Posterior cingulate gyrus (tissue), 11 donors: ENCODE measurements at places on chromosomes 11 and 22.

DNA sequence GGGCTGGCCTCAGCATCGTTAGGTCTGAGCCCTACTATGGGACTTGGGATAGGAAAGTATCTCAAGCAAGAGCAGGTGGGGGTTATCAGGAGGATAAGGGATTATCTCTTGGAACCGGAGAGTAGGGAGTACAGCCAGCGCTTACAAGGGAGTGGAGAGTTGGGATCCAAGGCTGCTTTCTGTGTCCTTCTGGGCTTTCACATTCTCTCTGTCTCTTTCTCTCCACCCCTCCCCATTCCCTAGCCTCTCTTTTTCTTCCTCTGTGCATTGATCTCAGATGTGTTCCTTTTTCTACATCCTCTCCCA lies 170.2 kb downstream of the BUD13 start:
- DNase-seq = no peak

DNA sequence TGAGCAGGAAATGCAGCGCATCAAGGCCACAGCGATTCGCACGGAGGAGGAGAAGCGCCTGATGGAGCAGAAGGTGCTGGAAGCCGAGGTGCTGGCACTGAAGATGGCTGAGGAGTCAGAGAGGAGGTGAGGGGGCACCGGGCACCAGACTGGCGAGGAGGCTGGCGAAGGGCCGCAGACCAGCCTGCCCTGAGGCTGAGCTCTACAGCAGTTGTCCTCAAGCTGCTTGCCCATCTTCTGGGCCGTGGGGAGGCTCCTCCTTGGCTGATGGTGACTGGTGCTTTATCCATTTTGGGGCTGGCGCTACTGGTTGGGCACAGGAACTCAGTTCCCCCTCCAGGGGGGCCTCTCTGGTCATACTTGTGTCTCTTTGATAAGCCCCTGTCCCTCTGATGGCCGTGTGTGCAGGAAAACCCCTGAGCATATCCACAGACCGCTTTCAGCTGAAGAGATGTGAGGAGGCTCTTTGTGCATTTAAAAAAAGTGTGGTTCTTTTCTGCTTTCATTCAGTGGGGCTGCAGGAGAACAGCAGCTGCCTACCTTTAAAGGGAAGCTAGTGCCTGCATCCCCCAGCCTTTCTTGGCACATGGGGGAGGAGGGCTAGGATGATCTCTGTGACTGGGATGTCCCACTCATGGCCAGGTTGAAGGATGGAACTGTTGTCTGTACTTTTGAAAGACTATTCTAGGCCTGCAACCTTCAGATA lies 46.3 kb upstream of the CABP7 start:
- DNase-seq = no peak

DNA sequence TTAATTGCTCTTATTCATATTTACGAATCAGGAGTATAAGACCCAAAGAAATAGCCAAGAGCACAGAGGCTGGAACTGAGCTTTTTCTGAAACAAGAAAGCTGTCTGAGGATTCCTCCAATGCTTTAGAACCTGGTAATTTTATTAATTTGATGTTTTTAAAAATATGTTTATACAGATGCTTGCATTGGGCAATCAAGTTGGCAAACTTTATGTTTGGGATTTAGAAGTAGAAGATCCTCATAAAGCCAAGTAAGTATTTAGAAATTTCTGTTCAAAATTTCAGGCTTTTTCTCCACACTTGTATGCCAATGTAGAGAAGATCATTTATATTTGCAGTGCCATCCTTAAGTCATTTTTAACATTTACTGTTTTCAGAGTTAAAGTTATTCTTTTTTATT lies 24.3 kb upstream of the HIKESHI start:
- DNase-seq = no peak

GRCh38 chr11:100068116-100068515 lies 619.0 kb upstream of the ARHGAP42 start:
- DNase-seq = no peak
